ENCODE measurements at places on chromosomes 4 and X. TPM values are rescaled to one million over a fixed set of nuclear protein-coding genes. Genes with fewer than 3 reads are reported as not detected.

RAB41 gene
- total RNA-seq, result not detected

EMCN gene
- total RNA-seq, result not detected

GIMD1 gene
- not detected for total RNA-seq

FAM149A gene
- 1.9 TPM for total RNA-seq

- peak; percentile 86 for DNase-seq
Observed at GRCh38 chrX:48025561-48025960, 18.8 kb downstream of the SPACA5 start.

DNA sequence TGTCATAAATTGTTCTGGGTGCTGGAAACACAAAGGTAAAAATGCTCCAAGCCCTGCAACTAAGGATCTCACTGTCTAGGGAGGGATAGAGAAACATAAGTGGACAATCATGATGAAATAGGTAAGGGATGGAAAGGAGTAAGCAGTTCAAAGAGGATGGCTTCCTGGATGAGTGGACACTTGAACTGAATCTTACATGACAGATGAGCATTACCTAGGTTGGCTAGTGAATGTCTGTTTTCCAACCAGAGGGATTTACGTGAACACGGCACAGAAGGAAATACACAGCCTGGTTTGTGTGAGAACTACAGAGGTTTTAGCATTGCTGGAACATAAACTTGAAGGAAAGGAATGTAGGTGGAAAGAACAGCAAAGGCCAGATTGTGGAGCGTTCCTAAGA is 150.2 kb upstream of the GALNT7 start:
- no peak for DNase-seq

GRCh38 chr4:126448086-126448845 is 1133.5 kb downstream of the FAT4 start:
- DNase-seq, result no peak

DNA sequence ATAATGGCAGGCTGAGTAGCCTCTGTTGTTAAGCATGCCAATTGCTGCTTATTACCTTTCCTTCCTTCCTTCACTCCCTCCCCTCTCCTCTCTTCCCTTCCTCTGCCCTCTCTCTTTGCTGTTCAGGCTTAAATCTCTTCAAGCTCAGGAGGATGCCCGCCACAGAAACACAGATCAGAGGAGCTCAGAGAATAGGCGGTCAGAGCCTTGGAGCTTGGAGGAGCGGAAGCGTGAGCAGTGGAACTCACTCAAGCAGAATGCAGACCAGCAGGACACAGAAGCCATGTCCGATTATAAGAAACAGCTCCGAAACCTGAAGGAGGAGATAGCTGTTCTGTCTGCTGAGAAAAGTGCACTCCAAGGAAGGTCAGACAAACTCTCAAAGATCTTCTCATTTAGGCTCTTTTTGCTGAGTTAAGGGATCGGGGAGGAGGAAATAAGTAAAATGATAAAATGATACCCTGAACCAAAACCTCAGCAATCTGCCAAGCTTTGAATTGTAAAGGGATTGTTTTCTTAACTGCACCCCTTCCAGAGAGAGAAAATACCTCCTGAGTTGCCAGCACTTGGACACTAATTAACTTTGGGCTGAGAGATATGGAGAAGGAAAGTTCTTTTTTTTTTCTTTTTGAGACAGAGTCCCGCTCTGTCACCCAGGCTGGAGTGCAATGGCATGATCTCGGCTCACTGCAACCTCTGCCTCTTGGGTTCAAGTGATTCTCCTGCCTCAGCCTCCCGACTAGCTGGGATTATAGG is 20.9 kb downstream of the SPATA18 start:
- no peak for DNase-seq

GRCh38 chr4:168886351-168886750 is 123.7 kb downstream of the CBR4 start:
- DNase-seq, result no peak

GRCh38 chrX:1212532-1212931 is at the start of gene CRLF2:
TSS of gene CRLF2 (minus strand) at chrX:1212649. CDS start at chrX:1212634, 15 bp downstream.
- no peak for DNase-seq

GRCh38 chr4:78529569-78530209 is 21.9 kb upstream of the ANXA3 start:
- DNase-seq, result no peak

- peak; percentile 86 for DNase-seq
Observed at GRCh38 chr4:73589261-73589847, 30.9 kb downstream of the RASSF6 start.

DNA sequence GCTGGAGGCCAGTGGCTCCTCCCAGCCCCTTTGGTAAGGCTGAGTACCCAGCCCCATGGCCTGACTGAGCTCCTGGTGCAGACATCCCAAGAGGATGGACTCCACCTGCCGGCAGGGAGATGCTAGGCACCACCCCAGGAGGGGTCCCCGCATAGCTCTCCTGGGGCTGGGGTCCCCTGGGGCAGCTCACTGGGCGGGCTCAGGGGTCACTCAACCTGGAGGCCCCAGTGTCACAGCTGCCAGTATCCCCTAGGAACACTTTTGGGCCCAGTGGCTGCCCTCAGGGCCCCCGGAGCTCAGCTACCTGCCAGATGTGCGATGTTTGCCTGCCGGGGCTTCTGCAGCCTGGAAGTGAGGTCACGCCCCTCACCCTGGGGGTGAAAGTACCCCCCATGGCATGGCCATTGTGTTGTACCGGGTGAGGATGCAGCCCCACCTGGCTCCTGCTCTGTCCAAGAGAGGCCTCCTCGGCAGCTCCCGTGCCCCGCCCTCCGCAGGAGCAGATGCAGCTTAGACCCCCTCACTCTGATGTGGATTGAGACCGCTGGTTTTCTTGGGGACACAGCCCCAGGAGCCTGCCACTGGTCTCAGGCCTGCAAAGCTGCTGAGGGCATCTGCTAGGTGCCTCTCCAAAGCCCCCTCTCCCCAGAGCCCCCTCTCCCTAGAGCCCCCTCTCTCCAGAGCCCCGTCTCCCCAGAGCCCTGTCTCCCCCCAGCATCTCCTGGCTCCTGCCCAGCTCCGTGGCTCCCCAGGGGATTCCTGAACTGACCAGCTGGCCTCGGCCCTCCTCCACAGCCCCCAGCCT is 6.7 kb upstream of the HGFAC start:
- DNase-seq, result no peak

- peak; percentile 68 for DNase-seq
Observed at GRCh38 chr4:55561889-55562288, 15.2 kb upstream of the CLOCK start.

DNA sequence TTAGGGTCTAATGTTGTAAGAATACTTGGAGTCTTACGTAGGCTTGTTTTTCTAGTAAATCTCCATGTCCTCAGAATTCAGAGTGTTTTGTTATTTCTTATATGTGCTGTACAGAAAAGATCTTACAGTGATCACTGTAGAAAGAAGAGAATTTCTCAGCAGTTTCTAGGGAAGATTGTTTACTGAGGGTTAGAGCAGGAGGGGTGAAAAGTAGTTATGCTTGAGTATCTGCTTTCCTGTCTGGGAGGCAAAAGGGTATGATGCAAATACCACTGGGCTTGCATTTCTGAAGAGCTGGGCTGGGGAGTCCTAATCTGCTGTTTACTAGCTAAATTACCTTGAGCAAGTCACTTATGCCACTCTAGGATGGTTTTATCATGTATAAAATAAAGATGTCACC is 78.2 kb downstream of the BEND4 start:
- no peak for DNase-seq
